ENCODE measurements at places on chromosomes 1 and 21. TPM values are rescaled to one million over a fixed set of nuclear protein-coding genes. Genes with fewer than 3 reads are reported as not detected.

DNA sequence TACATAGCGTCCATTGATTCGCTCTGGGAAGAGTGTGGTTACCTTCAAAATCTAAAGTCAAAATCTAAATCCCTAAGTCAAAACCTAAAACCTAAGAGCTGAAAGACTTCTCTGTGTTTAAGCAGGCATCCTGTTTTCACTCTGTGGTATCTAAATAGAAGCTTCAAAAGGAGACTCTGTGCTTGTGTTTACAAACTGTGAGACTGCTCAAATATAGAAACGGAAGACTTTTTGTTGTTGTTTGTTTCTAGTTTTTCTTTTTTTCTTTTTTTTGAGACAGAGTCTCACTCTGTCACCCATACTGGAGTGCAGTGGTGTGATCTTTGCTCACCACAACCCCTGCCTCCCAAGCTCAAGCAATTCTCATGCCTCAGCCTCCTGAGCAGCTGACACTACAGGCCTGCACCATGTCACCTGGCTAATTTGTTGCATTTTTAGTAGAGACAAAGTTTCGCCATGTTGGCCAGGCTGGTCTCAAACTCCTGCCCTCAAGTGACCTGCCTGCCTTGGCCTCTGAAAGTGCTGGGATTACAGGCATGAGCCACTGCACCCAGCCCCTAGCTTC lies 425.9 kb downstream of the SMYD3 start:
- H3K27ac ChIP-seq: no peak overlapping the region
- H3K4me1 ChIP-seq: no peaks in the 10 kb centered on the region
- no peak overlapping the region for H3K4me3 ChIP-seq
- H3K27me3 ChIP-seq: no peaks in the 10 kb centered on the region
- no peaks in the 10 kb centered on the region for H3K36me3 ChIP-seq

DNA sequence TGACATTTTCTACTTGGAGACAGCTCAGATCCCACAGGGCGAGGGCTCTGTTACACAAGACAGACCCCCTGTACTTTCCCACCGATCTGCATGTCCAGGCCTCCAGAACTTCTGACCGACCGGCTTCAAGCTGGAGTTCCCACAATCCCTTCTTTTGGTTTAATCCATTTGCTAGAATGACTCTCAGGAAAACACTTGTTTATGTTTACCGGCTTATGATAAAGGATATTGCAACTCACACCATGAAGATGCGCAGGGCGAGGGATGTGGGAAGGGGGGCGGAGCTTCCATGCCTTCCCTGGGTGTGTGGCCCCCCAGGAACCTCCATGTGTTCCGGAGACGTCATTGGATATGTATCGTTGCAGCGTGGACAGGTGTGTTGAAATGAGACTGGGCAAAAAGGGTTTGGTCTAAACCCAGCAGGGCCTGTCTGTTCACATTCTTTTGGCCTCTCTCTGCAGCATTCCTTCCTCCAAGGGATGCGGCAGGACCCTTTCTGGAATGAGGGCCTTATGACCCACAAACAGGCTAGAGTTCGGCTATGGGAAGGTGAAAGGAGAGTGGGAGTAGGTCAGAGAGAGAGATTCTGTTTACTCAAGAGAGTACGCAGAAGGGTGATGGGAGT lies 7.5 kb upstream of the IGSF5 start:
- peak; percentile 28 for DNase-seq
- no peaks in the 10 kb centered on the region for H3K27me3 ChIP-seq
- no peaks in the 10 kb centered on the region for H3K36me3 ChIP-seq
- H3K4me3 ChIP-seq: no peak overlapping the region
- peaks cover 13% of the 10 kb centered on the region for H3K4me1 ChIP-seq

GRCh38 chr21:44800103-44800502 lies 1.5 kb downstream of the UBE2G2 start:
- peaks cover 34% of the 10 kb centered on the region for H3K36me3 ChIP-seq
- H3K4me1 ChIP-seq: peaks cover 19% of the 10 kb centered on the region
- DNase-seq: no peak
- peak overlapping the region; percentile 82 for H3K4me3 ChIP-seq
- H3K27me3 ChIP-seq: no peaks in the 10 kb centered on the region

GRCh38 chr1:41846625-41847405 lies 71.9 kb downstream of the HIVEP3 start:
- peaks cover 4% of the 10 kb centered on the region for H3K36me3 ChIP-seq
- DNase-seq: no peak
- H3K4me1 ChIP-seq: peaks cover 28% of the 10 kb centered on the region
- no peaks in the 10 kb centered on the region for H3K27me3 ChIP-seq

GRCh38 chr1:203627398-203627797 lies 766 bp downstream of the ATP2B4 start:
- H3K4me3 ChIP-seq: peak overlapping the region; percentile 57
- peaks cover 26% of the 10 kb centered on the region for H3K36me3 ChIP-seq
- peaks cover 58% of the 10 kb centered on the region for H3K27me3 ChIP-seq
- H3K4me1 ChIP-seq: peaks cover 43% of the 10 kb centered on the region
- H3K27ac ChIP-seq: no peak overlapping the region

FCRLB gene
- total RNA-seq: 1.9 TPM

GRCh38 chr1:31694069-31694963 lies 9.5 kb downstream of the COL16A1 start:
- peaks cover 9% of the 10 kb centered on the region for H3K36me3 ChIP-seq
- H3K4me3 ChIP-seq: no peak overlapping the region
- H3K27me3 ChIP-seq: peaks cover 15% of the 10 kb centered on the region
- H3K27ac ChIP-seq: no peak overlapping the region
- H3K4me1 ChIP-seq: peaks cover 25% of the 10 kb centered on the region
